ENCODE measurements at places on chromosomes 6 and 20. TPM values are rescaled to one million over a fixed set of nuclear protein-coding genes. Genes with fewer than 3 reads are reported as not detected.

PXDC1 gene
- total RNA-seq = 49.9 TPM

OR12D3 gene
- total RNA-seq = not detected

LY6G6D gene
- not detected for total RNA-seq

LAMA4 gene
- 87.5 TPM for total RNA-seq

SAPCD1 gene
- 1.3 TPM for total RNA-seq

CRISP2 gene
- not detected for total RNA-seq

FHL5 gene
- total RNA-seq = 13.3 TPM

TRIM10 gene
- not detected for total RNA-seq

Data from left lung (tissue), 14 donors.